ENCODE measurements at places on chromosomes 7 and 10. TPM values are rescaled to one million over a fixed set of nuclear protein-coding genes. Genes with fewer than 3 reads are reported as not detected.

Gene ZNF277
- 25.8 TPM for total RNA-seq

Gene GPER1
- 3.2 TPM for total RNA-seq

Gene MYH16
- total RNA-seq: not detected

Gene FGF8
- not detected for total RNA-seq

Gene EFCAB10
- not detected for total RNA-seq

Gene NEURL1
- under 0.01 TPM for total RNA-seq

Gene MMD2
- not detected for total RNA-seq

Gene FIS1
- 414 TPM for total RNA-seq

Gene LIPJ
- under 0.01 TPM for total RNA-seq

Gene TMEM270
- not detected for total RNA-seq

Gene PON1
- total RNA-seq: not detected

Gene FAM25G
- not detected for total RNA-seq

Gene HTR7
- 3.4 TPM for total RNA-seq

Gene PTPRE
- 1.7 TPM for total RNA-seq

Gene CDK14
- total RNA-seq: 35.1 TPM

Gene NPC1L1
- total RNA-seq: not detected

Gene FGFR2
- total RNA-seq: 0.06 TPM
